ENCODE measurements at places on chromosomes 4 and X.

GRCh38 chr4:151610229-151610628 is 150.6 kb downstream of the GATB start:
- no peak for DNase-seq

DNA sequence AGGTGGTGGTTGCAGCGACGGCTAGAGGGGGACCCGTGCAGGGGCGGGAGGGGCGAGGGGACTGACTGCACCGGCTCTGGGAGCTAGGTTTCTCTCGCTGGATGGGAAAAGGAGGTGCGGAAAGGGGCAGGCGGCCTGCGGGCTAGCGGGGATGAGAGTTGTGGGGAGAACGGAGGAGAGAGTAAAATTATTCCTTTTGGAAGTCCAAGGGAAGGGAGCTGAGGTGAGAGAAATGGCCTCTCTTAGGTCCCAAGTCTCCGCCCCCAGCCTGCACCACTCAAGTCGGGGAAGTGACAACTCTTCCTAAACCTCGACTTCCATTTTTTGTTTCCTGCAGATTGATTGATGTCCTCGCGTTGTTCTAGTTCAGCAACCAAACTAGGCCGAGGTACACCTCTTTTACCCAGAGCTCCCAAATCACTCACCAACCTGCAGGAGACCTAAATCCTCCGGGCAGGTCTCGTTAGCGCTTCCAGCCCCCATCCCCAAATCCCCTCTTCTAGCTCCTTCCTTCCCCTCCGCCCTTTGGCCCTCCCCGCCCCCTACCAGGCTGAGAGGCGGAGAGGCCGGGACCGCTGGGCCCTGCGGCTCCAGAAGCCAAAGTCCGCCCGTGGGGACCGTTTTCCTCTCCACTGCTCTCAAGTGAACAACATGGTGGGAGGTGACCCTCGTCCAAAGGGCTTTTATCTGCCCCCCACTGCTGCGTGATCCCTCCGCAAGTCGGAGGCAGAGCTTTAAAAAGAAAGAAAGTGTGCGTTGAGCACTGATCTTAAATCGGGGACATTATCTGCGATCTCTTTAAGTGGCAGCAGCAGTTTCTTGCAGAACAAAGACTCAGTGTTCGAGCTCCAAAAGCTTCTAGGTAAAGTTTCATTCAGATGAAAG is 7.3 kb downstream of the PITX2 start:
- DNase-seq = no peak

DNA sequence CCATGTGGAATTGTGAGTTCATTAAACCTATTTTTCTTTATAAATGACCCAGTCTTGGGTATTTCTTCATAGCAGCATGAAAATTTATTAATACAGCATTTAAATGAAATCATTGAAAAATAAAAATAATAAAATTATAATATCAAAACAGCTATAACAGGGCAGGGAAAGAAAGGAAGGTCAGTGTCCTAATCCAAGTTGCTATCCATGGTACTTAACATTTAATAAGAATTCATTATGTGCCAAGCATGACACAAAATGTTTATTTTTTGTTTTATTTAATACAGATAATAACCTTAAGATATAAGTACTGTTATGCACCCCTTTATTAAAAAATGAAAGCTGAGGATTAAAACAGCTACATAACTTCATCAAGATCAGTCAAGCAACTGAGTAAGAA is 838.4 kb downstream of the RAB28 start:
- no peak for DNase-seq

- no peak for DNase-seq
Measured at GRCh38 chrX:9144701-9145241, 110.8 kb upstream of the FAM9B start.

- no peak for DNase-seq
Measured at GRCh38 chrX:123835661-123836371, 24.0 kb upstream of the XIAP start.

DNA sequence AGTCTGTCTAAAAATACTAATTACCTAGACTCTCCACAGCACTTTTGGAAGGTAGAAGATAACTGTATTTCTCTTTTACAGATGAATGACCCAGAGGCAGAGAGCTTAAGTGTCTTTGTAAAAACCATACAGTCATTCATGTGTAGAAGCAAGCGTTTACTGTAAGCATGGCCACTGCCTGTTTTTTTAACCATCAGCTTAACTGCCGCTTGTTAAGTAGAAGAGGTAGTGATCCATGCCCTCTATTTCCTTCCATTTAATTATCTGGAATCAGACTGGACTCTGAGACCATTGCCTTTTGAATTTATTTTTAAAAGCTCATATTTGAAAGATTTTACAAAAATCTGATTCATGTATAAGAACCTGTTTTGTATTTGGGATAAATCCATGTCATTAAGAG is 111.2 kb upstream of the TECRL start:
- no peak for DNase-seq

GRCh38 chr4:77538144-77538543 is 67.5 kb upstream of the CXCL13 start:
- no peak for DNase-seq

DNA sequence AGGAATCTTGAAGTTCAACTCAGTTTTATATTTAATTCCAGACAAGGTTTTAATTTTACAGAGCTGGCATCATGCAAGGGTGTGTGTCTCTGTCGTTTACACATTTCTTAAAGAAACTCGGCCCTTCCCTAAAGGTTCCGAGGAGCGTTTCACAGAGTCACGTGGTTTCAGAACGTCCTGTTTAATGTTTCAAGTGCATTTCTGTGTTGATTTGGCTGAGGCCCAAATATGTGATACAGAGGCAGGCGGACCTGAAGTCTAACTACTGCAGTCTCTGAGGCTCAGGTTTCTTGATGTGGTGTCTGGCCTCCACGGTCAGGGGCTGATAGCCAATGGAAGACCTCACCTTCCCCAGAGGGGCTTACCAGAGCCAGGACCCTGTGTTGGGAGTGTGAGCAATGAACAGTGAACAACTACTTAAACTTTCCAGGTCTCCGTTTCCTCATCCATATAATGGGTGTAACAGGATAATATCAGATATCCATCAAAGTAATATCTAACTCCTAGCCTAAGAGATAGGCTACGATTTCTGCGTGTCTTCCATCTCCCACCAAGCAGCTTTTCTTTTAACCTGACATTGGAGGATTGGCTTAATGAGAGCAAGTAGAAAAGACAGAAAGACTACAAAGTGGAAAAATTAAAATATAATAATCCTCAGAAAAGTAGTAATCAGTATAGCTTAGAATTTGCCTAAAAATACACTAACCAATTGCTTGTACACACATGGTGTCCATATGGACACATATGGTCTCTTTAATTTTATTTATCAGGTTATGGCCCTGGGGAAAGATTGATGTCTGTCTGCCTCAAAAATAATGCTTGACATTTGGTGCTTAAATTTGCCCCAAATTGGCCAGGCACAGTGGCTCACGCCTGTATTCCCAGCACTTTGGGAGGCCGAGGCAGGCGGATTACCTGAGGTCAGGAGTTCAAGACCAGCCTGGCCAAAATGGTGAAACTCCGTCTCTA is 50.0 kb upstream of the TRIM2 start:
- DNase-seq = no peak
